ENCODE measurements at places on chromosomes 2 and 18.

DNA sequence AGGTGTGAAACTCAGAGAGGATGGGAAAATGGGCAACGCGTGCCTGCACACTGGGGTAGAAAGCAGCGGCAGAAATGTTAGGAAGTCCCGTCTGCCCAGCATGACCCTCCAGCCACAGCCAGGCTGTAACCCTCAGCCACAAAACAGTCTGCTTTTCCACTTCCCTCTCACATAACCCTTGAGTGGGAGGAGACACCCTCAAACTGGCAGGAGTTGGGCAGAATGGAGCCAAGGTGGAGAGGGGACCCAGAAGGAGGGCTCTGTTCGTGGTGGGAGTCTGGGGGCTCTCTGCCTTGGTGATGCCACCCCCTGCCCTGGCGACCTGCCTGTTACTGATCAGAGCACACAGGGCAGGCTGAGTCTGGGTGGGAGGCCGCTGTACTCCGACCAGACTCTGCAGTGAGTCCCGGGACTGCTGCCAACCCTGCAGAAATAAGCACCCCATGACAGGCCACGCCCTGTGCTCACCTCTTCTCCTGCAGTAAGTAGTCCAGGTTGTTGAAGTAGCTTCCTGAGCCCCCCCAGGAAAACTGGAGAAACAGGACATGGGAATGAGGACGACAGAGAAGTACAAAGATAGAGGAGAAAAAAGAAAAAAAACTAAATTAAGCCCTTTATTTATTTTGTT, 16.0 kb downstream of the FAM178B start:
- no peak for DNase-seq

GRCh38 chr18:63199743-63200241, 119.8 kb downstream of the BCL2 start:
- no peak for DNase-seq

DNA sequence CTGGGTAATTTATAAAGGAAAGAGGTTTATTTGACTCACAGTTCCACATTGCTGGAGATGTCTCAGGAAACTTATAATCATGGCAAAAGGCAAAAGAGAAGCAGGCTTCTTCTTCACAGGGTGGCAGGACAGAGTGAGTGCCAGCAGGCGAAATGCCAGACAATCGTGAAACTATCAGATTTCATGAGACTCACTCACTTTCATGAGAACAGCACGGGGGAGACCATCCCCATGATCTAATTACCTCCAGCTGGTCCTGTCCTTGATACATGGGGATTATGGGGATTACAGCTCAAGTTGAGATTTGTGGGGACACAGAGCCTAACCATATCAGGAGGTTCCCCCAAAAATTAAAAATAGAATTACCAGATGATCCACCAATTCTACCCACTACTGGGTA, 675.5 kb upstream of the SLC8A1 start:
- DNase-seq: peak; percentile 36

DNA sequence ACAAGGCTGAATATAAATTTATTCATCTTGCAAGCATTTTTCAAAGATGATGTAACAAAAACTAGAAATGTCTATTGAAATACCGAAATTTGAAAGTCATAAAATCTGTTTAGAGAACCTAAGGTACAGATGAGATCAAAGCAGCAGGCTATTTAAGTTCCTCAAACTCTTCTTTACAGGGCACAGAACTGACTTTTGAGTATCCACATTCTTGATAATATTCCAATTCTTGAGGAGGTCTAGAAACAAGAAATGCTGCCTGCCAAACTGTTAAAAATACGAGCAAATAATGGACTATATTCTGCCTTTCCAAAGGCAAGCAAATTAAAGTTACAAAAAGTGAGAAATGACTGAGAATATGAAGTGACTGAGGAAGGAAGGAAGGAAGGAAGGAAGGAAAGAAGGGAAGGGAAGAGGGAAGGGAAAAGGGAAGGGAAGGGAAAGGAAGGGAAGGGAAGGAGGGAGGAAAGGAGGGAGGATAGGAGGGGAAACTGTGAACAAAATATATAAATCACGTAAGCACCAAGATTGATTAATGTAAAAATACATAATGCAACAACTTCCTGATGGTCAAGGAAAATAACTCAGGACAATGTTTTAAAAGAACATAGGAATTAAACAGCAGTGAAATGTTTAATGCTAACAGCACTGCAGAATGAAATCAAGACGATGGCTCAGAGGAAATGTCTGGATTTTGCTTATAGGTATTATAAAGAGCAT, 248.9 kb upstream of the HNRNPA3 start:
- DNase-seq: no peak

DNA sequence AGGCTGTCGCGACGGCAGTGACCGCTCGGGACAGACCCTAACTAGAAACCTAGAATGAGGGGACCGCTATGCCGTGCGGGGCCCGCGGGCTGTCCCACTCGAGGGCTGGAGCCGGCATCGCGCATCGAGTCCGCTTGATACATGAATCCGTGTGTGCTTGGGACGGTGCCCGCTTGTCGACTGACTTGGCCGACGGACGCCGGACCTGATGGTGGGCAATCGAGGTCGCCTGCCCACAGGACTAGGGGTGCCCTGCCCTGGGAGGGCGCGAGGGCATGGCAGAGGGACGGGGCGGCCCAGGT, 749 bp upstream of the PTMA start:
- peak; percentile 83 for DNase-seq

DNA sequence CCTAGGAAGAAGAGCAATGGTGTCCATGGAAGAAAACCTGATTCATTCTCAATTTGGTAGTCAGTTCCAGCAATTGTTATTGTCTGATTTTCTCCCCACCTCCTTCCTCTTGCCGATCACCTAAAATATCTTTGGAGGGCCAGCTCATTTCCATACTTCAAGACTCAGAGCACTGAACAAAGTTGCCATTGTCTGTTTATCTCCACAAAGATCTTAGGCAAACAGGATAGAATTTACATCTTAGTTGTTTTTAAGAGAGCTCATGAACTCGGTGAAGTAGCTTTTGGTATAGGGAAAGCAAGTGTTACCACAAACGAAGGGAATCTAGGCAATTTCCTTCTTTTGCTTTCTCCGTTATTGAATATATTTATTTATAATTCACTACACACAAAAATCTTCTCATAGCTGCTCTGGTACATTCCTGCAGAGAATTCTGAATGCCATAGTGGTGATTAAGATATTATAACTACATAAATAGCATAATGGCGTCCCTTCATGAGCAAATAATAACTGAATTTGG, 41.5 kb upstream of the CHST9 start:
- DNase-seq: no peak

Measured in muscle of leg (tissue), 16 donors.